Motor neuron (in vitro differentiated cells): ENCODE measurements at places on chromosomes 12 and 14. TPM values are rescaled to one million over a fixed set of nuclear protein-coding genes. Genes with fewer than 3 reads are reported as not detected.

DNA sequence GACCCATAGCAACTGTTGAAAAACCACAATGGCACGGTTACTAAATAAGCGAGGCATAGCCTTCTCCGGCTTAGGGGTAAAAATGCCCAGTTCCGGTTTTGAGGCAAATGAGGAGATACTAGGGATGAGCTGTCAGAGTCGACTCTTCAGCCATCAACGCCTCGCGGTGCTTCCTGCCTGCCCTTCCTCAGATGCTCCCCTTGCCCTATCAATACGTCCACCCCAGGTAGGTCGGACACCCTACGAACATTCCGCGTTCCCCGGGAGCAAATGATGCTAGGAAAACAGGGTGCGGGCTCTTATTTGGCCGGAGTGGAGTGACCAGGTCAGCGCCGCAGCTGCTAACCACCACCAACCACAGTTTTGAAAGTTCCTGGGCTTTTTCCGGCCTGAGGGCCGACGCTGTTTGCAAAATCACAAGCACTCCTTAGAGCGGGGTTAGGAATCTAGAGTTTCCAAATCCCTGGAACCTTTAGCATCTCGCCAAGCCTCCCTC is 1.2 kb downstream of the SRSF9 start:
- peak; percentile 20 for ATAC-seq

DNA sequence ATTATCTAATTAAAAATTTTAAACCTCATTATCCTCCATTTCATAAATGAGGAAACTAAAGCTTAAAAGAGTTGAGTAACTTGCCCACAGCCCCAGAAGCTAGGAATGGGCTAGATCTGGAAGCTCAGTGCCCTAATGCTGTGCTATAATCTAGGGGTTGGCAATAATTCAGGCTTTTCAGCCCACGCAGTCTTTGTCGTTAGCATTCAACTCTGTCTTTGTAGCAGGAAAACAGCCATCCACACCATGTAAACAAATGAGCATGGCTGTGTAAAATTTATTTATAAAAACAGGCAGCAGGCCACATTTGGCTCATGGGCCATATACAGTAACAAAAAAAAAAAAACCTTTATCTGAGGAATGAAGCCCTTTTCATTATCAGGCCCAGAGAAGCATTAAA is 92.4 kb upstream of the OVCH1 start:
- ATAC-seq, result no peak

DNA sequence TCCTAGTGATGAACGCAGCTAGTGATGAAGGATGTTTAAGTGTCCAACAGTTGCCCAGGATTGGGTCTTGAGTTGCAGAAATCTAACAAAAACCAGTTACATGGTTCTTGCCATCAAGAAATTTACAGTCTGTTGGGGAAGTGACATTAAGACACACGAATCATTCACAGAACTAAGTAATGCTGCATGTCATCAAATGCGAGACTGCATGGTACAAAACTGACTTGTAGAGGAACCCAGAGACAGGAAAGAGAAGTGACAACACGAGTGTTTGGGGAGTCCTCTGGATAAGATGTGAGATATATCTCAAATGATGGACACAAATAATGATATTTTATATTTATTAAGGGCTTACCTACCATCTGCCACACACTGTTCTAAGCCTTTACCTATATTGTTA is 6.1 kb upstream of the SYNE3 start:
- no peak for ATAC-seq

DNA sequence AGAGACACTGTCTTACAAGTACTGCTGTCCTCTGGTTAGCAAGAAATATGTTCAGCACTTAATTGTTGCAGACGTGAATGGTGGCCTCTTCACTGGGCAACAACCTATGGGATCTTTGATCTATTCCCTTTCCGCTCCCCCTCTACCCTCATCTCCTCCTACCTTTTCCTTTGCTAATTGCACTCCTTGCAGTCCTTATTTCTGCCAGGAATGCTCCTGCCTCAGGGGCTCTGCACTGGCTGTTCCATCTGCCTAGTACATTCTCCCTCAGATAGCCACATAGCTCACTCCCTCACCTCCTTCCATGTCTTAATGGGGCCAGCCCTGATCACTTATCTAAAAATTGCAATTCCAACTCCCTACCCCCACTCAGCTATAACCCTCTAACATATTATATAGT is 4.5 kb upstream of the NFYB start:
- ATAC-seq, result no peak

- peak; percentile 62 for ATAC-seq
Observed at GRCh38 chr12:124675881-124676713, 108.7 kb upstream of the NCOR2 start.

DNA sequence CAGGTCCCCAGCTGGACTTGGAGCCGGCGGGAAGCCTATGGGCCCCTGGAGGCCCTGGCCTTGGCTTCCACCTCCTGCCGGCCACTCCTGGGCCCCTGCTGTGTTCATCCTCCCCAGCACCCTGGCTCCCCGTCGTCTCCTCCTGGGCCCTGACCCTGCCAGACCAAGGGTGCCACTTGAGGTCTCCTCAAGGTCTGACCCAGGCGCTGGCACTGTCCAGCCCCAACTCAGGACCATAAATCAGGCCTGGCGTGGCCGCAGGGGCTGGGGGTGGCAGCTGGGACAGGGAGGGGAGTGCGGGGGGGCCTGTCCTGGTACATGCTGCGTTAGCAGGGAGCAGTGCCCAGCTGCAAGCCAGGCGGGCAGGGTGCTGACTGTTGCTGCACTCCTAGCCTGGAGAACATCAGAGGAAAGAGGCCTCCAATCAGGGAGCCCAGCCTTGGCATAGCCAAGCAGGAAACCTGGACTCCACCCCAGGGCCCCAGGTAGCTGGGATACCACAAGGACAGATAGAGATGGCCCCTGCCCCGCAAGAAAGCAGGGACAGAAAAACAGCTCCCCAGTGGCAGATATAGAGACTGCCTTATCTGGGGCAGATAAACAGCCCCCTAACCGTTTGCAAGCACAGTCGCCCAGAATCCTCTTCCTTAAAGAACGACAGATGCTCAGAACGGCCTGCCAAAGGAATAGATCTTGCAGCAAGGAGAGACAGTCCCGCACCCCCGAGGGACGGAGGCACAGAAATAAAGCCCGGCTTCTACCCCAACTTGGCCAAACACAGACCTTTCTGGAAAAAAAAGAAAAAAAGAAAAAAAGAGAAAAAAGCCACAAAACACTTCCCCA is 6.5 kb upstream of the ATG101 start:
- no peak for ATAC-seq

ABCC9 gene
- total RNA-seq, result 0.04 and 0.19 TPM in 2 replicates

SPRYD3 gene
- total RNA-seq, result 9.8 and 10.8 TPM in 2 replicates

WDHD1 gene
- 2.0 and 2.2 TPM in 2 replicates for total RNA-seq

PGF gene
- 31.7 and 36.6 TPM in 2 replicates for total RNA-seq

IL26 gene
- total RNA-seq, result not detected in 2 replicates

PTPRR gene
- 1.3 and 1.9 TPM in 2 replicates for total RNA-seq
